ENCODE measurements at places on chromosomes 11 and 22.

DNA sequence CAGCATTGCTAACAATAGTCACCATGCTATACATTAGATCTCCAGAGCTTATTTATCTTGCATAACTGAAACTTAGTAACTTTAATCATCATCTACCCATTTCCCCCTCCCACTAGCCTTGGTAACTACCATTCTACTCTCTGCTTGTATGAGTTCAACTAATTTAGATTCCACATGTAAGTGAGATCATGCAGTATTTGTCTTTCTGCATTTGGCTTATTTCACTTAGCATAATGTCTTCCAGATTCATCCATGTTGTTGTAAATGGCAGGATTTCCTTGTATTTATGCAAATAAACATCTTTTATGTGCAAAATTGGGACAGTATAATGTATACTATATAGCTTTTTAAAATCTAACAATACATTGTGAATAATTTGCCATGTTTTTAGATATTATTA lies 66.0 kb upstream of the ZBED5 start:
- no peak for DNase-seq

DNA sequence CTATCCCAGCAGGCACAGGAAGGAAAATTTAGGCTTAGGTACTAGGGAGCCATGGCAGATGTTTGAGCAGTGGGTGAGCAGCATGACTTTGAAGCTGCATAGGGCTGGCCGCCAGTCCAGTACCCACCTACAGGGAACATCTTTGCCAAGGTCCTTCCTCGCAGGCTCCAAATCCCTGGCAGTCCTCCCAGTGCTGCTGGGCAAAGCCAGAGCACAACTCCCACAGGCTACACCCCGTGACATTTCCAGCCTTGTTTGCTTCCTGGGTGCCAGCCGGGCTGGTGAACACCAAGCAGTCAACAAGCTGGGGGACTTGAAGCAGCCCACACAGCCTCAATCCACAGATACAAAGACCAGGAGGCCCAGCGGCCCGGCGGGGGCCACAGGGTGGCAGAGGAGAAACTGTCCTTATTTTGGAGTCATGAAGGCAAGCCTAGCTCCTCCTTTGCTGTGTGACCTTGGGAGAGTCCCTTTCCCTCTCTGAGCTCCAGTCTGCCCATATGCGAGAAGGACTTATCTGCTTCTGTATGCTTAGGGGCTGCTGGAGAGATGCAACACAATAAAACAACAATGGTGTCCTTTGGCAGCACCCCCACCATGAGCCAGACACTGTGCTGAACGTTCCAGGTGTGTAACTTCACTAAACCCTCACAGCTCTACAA lies 28.0 kb downstream of the TPST2 start:
- DNase-seq, result no peak

DNA sequence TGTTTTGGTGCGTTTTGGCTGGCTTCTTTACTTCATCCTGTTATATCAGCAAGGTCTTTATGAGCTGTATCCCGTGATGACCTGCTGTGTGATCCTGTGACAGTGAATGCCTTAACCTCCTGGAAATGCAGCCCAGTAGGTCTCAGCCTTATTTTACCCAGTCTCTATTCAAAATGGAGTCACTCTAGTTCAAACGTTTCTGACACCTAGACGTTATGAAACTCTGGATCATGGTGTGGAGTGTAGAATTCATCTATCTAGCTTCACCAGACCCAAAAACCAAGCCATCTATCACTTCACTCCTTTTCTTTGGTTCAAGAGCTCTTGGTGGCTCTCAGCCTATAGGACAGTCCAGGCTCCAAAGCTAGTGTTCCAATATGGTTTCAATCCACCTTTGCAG lies 28.2 kb upstream of the ZDHHC13 start:
- no peak for DNase-seq

DNA sequence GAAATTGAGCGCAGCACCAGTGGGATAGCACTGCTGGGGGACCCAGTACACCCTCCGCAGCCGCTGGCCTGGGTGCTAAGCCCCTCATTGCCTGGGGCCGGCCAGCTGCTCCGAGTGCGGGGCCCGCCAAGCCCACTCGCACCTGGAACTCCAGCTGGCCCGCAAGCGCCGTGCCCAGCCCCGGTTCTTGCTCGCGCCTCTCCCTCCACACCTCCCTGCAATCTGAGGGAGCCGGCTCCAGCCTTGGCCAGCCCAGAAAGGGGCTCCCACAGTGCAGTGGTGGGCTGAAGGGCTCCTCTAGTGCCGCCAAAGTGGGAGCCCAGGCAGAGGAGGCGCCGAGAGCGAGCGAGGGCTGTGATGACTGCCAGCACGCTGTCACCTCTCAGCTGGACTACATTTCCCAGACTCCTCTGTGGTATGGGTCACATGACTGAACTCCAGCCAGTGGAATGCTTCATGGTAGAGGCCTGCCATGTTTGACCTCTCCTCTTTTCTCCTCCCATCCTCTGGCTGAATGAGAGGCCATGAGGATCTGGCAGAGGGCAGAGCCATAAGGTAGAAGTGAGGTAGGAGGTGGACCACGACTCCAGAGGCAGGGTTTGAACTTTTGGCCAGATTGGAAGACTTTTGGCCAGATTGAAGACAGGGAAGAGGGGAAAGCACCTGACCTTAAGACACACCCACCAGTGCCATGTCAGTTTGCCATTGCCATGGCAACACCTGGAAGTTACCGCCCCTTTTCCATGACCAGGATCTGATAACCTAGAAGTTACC lies 6.2 kb downstream of the MRGPRD start:
- DNase-seq, result no peak

DNA sequence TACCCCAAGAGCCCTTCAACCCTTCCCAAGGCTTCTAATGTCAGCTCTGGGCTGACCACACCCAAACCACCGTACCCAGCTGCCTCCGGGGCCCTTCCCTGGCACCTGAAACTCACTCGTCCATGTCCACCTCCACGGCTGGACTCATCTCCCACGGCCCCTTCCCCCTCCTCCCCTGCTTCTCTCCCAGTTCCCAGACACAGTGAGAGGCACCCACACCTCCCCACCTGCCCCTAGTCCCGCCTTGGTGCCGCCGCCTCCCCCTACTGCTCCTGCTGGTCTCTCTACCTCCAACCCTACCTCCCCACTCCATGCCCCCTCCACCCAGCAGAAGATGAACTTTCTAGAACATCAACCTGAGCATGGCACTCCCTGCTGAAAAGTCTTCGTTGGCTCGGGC lies 39.5 kb downstream of the ELFN2 start:
- no peak for DNase-seq
